ENCODE measurements at places on chromosomes 12 and 14.
A peak's percentile ranks its signal among the peaks of the same experiment; 100 is the strongest.

DNA sequence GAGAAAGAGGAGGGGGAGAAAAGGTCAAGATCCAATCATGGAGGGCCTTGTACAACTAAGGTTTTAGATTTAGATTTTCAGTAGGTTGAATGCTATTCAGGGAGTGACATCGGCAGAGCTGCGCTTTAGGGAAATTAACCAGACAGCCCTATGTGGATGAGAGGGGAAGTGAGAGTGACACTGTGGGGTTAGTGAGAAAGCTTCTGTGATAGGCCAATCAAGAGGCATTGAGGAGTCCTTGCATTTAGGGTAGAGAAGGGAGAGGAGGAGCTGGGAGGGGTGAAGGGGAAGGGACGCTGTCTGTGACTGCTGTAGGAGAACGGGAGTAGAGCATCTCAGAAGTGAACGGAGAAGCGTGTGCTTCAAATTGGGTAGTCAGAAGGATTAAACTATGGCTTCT lies 3.4 kb downstream of the HSD17B6 start:
- no peak for DNase-seq

GRCh38 chr12:87152841-87153528 lies 876.2 kb downstream of the C12orf50 start:
- no peak for DNase-seq

GRCh38 chr14:91354979-91355685 lies 62.5 kb downstream of the CCDC88C start:
- peak; percentile 45 for DNase-seq

DNA sequence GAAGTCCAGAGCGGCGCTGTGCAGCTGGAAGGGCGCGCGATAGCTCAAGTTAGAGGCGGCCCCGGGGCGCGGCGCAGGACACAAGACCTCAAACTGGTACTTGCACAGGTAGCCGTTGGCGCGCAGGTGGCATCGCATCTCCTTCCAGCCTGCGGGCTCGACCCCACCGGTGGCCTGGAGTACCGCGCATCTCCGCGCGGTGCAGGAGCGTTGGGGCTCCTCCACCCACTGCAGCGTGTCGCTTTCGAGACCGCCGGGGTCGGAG lies 553 bp downstream of the CLEC14A start:
- no peak for DNase-seq

GRCh38 chr12:12723149-12723680 lies 6.0 kb downstream of the CDKN1B start:
- no peak for DNase-seq

DNA sequence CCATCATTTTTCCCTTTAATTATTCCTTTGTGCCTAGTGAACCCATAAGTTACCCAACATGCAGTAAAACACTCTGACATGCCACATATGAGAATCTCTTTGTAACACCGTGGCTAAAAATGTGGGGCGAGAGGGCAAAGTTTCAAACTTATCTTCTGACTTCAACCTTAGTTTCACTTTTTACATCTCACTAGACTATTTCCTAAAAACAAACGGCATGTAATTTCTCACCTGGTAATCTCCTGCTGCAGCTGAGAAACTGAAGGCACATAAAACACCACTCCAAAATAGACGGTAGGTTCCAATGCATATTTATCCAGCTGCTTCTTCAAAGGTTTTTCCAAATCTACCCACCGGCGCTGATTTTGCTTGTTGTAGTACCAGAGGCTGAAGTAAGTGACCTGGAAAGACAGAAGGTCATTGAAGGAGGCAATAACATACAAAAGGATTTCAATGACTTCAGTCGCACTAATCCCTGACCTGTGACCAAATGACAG lies 37.9 kb downstream of the PTPN21 start:
- DNase-seq, result no peak

DNA sequence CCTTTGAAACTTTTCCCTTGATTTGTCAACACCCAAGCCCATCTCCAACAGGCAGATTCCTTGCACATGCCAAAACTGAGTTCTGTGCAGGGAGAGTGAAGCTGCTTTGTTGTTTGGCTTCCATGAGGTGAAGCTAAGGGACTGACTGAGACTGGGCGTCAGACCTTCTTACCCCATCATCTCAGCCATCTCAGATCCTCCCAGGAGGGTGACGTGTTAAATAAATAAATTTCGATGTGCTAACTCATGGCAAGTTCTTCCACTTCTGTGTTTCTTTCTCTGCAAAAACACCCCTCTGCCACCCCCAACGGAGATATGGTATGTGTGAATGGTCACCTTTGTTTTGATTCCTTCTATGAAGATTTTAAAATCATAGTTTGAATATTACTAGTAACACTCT lies 17.8 kb downstream of the UTP20 start:
- no peak for DNase-seq

DNA sequence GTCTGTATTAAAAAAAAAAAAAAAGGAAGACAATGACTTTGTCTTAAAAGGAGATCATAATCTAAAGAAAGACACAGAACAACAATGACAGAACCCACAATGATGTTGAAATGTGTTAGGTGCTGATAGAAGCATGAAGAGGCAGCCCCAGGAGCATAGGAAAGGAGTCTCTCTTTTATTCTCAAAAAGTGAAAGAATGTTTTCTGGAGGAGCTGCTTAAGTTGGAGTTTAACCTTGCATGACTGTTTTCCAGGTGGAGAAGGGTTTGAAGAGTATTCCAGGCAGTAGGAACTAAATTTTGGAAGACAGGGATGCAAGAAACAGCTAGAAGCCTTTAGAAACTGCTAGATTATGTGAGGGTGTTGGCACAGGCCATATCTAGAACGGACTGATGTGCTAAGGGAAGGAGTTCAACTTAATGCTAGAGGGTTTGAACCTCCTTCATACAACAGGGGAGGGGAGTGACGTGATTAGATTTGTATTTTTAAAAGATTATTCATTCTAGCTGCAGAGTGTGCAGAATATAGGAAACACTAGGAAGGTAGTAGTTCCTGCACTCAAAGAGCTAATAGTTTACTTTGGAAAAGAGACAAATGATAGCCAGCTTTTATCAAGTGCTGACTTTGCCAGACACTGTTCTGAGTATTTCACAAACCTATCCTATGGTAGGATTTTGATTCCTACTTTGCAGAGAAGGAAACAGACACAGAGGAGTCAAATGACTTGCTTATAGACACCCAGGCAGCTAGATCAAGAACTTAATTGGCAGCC lies 4.6 kb upstream of the RPL6 start:
- DNase-seq, result no peak

GRCh38 chr14:61452452-61452851 lies 131.1 kb downstream of the PRKCH start:
- no peak for DNase-seq

DNA sequence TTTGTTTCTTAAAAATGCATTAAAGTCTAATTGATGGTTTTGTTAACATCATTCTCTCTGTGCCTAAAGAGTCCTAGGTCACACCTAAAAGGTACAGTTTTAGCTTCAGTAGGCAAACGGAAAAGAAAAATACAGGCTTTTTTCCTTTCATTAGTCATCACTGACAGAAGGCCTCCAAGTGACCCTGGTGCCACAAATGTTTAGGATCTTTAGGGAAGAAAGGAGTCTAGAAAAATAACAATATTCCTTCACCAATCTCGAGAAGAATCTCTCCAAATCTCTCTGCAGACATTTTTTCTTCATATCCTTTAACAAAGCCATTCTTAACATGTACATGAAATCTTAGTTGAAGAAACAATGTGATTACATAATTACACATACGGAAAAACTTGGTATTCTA lies 2.0 kb downstream of the DENND5B start:
- no peak for DNase-seq

All from activated B cell treated with CpG ODN at 0.5 μM for 24 hours (primary cell).